CD4-positive, alpha-beta T cell (primary cell): ENCODE measurements at places on chromosomes 7 and 10.

DNA sequence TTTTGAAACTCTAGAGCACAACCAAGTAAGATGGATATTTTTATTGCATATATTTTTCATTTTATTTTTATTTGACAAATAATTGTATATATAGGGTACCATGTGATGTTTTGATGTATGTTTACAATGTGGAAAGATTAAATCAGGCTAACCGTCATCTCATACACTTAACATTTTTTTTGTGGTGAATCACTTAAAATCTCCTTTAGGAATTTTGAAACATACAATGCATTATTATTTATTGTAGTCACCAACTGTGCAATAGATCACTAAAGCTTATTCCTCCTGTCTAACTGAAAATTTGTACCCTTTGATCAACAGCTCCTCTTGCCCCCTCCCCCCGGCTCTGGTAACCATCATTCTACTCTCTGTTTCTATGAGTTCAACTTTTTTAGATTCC, 77.2 kb downstream of the DNAH11 start:
- DNase-seq: no peak

DNA sequence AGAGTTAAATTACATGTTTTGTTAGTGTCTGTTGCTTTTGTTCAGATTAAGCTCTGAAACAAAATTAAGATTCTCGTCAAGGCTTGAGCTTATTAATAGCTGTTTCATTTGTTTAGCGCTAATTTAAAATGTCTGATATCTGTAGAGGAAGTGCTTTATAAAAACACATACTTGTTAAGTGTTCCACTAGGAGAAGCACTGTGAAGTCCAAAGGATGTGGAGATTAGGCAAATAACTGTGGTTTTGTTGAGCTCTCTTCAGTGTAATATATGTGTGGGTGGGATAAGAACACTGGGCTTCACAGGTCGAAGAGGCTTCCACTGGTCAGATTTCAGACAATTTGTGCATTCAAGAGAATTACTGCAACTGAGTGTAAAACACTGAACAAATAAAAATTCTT, 242.0 kb downstream of the AUTS2 start:
- DNase-seq: no peak

- DNase-seq: peak; percentile 53
Measured at GRCh38 chr7:55571511-55572377, 558 bp downstream of the VOPP1 start.

DNA sequence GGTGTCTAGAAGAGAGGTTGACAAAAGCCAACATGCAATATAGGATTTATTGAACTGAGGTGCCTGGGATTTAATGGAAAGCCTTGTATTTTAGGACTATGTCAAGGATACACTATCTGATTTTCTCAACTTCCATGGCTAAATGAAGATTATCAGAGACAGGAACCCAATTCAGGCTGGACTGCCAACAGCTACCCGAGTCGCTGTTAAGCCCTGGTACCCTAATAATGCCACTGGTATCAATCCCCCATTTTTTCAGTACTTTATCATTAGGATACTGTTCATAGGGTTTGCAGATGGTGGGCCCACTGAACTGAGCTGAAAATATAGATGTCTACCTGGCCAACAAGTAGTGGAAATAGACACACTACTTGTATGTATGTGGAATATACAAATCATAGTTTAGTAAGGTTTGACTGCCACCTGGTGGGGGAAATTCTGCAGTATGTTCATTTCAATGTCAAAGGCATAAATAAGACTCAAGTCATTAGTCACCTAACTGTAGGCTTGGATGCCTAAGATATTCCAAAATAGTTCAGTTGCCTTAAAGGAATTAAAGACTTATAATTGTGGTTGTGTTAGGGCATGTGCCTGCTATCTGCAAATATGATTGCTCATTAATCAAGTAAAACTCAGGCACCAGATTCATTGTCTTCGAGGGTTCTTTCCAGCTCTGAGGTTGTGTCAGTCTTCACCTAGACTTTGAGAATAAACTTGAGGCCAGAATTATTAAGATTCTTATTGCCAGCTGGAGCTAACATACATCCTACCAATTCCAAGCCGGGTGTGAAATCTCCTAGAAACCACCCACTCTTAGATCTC, 34.1 kb upstream of the NOBOX start:
- peak; percentile 32 for DNase-seq

DNA sequence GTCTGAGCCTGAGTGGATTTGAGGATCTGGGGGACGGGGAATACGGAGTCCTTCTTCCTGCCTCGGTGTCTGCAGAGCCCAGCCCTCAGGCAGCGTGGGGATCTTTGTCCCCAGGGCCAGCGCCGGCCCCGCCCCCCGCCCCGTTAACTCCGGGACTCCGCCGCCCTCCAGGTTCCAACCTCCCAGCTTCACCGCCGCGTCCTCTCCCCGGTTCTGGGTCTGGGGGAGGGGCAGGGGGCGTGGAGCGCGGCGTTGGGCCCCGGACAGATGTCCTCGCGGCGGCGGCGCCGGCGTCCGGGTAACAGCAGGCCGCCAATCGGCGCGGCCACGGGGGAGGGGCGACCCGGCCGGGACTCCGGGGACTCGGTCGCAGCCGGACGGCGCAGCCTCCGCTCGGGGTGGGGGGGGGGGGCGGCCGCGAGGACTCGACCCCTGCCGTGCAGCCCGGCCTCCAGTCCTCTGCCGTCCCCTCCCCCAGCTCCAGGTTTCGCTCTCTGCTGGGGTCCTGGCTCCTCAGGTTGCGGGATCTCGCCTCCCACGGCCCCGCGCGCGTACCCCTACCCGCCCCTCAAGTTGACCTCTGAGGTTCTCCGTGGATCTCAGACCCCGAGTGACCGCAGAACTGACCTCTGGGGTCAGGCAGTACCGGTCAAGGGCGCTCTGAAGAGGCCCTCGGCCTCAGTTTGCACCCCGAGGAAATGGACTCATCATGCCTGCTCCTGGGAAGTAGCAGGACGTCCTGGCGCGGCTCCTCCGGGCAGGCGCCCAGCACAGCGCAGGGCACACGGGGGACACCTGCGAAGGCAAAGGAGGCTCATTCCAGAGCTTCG, 2.3 kb upstream of the ELFN1 start:
- DNase-seq: no peak

- DNase-seq: no peak
Measured at GRCh38 chr7:8453535-8453934, 20.1 kb downstream of the NXPH1 start.

DNA sequence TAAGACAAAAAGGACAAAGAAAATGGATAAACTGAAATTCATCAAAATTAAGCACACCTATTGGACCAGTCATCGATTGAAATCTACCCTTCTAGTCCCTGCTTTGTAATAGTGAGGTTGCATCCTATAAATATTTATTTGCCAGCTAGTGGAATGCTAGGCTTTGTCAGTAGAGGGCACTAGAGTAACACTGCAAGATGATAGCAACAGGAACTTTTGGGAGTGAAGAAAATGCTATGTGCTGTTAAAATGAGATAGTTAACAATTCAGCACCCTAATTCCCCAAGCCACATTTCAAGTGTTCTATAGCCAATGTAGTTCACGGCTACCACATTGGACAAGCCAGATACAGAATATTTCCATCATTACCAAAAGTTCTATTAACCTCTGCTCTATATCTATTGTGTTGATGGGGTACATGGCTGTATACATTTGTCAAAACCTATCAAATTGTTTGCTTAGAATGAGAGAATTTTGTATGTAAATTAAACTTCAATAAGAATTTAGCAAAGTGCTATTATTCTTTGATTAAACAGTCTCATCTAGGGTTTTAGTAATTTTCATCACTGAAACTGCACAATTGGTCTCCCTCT, 69.8 kb downstream of the LSMEM1 start:
- no peak for DNase-seq
